Occipital lobe (tissue), 3 donors: ENCODE measurements at places on chromosomes 12 and 14. TPM values are rescaled to one million over a fixed set of nuclear protein-coding genes. Genes with fewer than 3 reads are reported as not detected.

DNA sequence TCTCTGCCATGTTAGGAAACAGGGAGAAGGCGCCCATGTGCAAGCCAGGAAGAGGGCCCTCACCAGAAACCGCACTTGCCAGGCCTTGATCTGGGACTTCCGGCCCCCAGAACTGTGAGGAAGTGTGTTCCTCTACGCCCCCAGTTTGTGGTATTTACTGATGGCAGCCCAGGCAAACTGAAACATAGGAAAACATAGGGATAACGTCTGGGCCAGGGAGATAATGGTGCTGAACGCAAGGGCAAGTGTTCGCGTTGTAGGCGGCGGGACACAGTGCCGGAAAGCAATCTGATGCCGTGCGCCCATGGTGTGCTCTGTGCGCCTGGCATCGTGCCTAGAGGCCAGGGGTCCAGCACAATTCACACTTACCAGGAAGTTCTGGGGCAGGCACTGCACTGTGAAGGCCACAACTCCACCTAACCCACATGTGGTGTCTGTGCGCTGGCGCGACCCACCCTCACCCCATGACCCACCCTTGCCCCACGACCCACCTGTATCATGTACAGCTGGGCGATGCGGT, 53.6 kb downstream of the ARL6IP4 start:
- no peak for DNase-seq

DNA sequence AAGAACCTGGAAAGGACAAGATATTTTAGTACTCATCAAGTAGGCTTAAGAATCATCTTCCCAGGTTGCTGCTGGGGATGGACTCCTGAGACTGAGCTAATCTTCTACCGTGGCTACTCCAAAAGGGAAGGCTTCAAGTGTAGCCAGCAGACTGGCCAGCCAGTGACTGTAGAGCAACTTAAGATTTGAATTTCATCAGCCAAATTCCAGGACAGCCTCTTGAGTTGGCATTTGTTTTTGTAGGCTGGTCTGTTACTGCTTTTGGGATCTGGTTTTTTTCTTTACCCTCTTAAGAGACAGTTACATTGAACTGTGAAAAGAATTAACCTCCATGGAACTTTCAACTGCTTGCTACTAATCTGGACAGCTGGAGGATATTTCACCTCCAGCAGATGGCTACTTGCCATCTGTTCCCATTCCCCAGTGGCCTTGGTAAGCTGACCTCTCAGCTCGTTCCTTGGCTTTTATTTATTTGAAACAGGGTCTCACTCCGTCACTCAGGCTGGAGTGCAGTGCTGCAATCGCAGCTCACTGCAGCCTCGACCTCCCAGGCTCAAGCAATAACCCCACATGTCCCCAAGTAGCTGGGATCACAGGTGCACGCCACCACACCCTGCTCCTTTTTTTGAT, 20.7 kb downstream of the VTI1B start:
- DNase-seq: no peak

DNA sequence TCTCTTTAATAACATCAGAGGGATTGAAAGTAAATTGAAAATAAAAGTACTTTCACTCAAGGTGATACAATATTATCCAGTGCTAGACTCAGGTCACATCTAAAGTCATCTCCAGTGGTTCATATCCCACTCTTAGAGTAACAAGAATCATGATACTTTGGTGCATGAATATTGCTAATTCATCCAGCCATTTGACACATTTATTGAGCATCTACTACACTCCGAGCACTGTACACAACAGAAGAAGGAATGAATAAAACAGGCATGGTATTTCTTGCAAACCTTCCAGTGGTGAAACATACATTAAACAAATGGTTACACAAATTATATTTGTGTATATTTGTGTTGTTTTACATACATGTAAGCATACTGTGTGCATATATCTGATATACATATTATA, 116.0 kb upstream of the TMCC3 start:
- DNase-seq: no peak

DNA sequence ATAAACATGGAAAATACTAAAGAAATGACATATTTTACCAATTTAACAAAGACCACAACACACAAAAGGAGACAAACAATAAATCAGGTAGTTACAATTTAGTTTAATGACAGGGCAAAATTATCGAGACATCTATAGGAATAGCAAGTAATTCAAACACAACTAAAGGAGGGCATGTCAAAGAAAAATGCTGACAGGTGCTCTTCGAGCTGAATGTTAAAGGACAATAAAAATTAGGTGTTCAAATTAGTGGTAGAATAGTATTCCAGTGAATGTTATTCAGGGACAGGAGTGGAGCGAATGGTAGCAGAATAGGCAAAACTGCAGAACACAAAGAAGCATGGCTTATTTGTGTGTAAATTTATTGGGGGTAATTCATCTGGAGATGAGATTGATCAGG, 1004.3 kb upstream of the FBXO33 start:
- no peak for DNase-seq

GRCh38 chr14:75831455-75831854, 150.3 kb downstream of the TGFB3 start:
- no peak for DNase-seq

SLC25A21 gene
- 0.78 TPM for total RNA-seq

- DNase-seq: no peak
These were observed 182.3 kb downstream of the PELI2 start for GRCh38 chr14:56300495-56300894.

GPR84 gene
- total RNA-seq: 0.16 TPM

- no peak for DNase-seq
These were observed 8.0 kb downstream of the RBMS2 start for GRCh38 chr12:56529656-56530055.

NFE2 gene
- 0.62 TPM for total RNA-seq

FITM1 gene
- not detected for total RNA-seq

- no peak for DNase-seq
These were observed 98.5 kb upstream of the TMPO start for GRCh38 chr12:98416845-98417244.

DNA sequence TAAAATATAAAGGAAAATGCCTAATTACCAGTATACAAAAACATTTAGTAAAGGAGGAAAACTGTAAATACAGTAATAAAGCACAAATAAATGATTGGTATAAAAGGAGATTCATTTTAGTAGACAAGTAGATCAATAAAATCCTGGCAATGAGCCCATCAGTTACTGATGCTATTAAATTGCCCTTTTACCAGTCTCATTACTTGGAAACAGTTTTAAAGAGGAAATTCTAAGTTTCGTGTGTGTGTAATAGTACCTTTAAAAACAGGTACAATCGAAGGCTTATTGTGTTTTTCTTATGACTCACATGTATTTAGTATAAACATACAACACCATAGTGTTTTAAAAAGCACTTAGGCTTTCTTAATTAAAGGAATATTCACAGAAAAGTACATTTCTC, 46.4 kb upstream of the SYT10 start:
- DNase-seq: no peak

CLEC4D gene
- total RNA-seq: not detected

DBX2 gene
- total RNA-seq: 1.6 TPM

SERPINA12 gene
- total RNA-seq: not detected

DAO gene
- total RNA-seq: not detected

SLC6A15 gene
- total RNA-seq: 119 TPM

DNA sequence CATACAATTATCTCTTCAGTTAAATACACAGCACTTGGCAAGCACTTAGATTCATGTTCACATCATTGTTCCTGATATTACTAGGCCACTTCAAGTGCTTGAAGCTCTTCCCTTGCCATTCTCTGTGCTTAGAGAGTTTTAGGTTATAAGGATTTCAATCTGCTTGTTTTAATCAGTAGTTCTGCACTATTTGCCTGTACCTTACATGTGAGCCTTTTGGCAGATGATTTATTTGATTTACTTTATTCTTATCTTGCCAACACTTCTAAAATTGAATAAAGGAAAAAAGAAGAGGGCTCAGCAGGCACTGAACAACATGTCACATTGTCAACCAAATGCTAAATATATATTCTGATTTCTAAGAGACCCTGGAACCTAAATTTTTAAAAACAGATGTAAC, 363.8 kb upstream of the USP15 start:
- DNase-seq: no peak

CMA1 gene
- total RNA-seq: not detected

ACOT2 gene
- total RNA-seq: 36.0 TPM

- DNase-seq: no peak
These were observed 75.9 kb downstream of the DNAI7 start for GRCh38 chr12:25119020-25119419.

- DNase-seq: no peak
These were observed 38.0 kb downstream of the TBC1D15 start for GRCh38 chr12:71877335-71878121.

DNA sequence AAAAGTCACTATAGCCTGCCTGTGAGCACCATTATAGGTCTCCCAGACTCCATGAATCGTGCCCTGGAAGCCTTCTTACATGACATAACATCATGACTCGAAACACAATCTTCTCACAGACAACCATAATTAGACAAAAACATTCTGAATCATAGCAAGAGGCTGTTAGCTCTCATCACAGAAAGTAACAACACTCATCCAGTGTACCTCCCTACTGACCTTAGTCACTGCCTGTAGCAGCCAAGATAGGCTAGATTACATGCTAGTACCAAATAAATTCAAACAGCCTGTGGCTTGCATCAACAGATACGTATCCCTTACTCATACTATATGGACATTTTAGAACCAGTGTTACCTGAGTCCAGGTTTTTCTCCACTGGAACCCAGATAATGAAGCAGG, 663.8 kb upstream of the FOXG1 start:
- DNase-seq: no peak

- no peak for DNase-seq
These were observed 38.7 kb upstream of the NOVA1 start for GRCh38 chr14:26636561-26636960.

DNA sequence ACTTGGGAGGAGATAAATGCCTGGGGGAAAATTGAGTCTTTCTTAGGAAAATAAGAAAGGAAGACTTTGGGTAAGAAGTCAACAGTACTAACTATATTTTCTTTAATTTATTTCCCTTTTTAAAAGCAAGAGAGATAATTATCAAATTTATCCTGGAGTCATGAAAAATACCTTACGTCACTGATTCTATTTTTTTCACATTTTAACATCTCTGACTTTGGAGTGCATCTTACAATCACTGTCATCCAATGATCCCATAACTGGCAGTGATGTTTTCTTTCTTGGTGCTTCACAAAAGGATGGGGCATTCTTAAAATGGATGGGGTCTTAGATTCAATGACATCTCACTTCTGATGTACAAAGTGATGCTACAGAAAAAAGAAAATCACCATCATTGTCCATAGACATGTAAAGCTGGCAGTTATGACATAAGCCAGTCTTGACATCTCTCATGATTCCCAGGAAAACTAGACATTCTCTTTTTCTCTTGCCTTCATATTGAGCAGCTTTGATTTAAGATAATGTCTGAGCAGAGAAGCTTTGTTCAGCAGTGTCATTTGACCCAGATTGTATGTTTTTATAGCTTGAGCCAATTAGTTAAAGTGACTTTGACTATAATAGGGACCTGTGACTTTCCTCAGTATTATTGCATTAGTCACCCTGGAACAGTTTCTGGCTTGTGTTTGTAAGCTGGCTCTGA, 236.2 kb downstream of the EGLN3 start:
- no peak for DNase-seq

SLC5A8 gene
- total RNA-seq: 1.4 TPM

DNA sequence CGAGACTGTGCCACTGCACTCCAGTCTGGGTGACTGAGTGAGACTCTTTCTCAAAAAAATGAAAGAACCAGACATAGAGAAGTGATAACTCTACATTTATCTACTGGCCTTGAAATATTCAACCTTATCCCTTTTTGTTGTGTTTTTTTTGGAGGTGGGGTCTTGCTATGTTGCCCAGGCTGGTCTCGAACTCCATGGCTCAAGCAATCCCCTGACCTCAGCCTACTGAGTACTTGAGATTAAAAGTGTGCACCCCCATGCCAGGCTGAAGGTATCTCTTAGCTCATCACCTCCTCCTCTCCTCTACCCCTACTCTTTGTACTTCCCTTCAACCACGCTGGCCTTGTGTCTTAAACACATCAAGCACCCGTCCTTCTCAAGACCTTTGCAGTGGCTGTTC, 3.8 kb downstream of the DRAM1 start:
- no peak for DNase-seq

GUCY2C gene
- under 0.01 TPM for total RNA-seq
